ENCODE measurements at places on chromosomes 1 and 21.
A peak's percentile ranks its signal among the peaks of the same experiment; 100 is the strongest.

DNA sequence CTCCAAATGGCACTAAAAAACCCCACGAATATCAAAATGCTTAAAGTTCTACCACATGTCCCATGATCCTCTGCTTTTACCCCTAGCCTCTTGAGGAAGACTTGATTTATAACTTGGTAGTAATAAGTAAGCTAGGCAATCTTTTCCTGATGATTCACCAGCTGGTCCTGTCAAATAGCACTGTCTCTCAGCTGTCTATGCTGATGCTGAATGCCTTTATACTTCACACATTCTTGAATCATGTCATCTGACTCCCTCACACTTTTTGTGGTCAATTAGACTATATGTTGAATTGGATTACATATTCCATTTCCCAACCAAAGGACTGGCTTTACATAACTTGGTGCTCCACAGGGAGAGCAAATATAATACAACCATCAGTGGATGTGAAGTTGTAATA lies 16.6 kb downstream of the C21orf91 start:
- no peak for DNase-seq

GRCh38 chr1:221251580-221251979 lies 372.3 kb downstream of the HLX start:
- no peak for DNase-seq

DNA sequence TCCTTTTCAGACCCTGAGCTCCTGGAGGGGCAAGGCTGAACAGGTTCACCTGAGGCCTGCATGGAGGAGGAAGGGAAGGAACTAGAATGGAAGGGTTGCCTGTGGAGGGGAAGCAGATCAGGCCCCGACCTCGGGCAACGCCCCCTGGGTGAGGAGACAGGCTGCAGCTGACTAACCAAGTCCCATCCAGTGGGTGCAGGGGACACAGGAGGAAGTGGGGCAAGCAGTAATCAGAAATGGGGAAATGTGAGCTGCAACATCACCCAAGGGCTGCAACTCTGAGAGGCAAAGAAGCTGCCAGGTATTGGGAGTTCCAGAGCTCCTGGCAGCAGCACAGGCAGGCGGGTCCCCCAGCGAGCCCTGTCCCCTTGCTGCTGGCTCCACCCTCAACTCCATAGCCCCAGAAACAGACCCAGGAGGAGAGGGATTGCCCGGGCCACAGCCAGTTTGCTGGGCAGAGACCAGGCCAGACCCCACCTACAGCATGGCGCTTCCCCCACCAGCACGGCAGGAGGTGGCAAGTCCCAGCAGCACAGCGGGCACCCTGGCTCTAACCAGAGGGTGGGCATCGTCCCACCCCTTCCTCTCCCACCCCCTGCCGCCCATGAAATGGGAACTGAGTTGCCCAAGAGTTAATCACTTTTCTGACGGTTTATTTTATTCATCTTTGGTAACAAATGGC lies 38.5 kb downstream of the MRPL37 start:
- DNase-seq, result no peak

- no peak for DNase-seq
These were observed 103.4 kb downstream of the ARHGEF10L start for GRCh38 chr1:17642943-17643342.

GRCh38 chr1:209240351-209240750 lies 343.2 kb upstream of the CAMK1G start:
- DNase-seq, result no peak

- no peak for DNase-seq
These were observed 167.4 kb downstream of the LRRC40 start for GRCh38 chr1:70038025-70038424.

DNA sequence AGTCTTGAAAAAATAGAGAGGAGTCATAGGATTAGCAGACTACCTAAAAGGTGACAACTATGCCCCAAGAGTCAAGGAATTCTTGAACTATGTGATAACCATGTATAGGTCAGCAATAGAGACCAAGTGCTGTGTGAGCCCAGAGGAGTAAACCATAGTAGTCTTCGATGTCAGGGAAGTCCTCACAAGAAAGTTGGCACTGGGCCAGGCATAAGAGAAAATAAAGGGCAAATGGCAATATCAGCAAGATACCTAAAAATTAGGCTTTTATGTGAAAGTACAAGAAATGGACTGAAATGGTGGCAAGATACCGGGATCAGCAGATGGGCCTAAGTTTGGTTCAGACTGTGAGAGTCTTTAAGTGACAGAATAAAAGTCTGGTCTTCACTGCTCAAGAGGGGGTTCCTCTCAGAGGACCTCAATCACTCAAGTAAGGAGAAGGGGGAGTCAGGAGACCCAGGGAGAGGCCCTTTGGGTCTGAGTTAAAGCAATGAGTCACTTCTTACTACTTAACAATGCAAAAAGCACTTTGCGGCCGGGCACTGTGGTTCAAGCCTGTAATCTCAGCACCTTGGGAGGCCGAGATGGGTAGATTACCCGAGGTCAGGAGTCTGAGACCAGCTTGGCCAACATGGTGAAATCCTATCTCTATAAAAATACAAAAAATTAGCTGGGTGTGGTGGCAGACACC lies 95.0 kb downstream of the TEX35 start:
- DNase-seq, result no peak

GRCh38 chr1:234214129-234214910 lies 158.9 kb upstream of the COA6 start:
- no peak for DNase-seq

DNA sequence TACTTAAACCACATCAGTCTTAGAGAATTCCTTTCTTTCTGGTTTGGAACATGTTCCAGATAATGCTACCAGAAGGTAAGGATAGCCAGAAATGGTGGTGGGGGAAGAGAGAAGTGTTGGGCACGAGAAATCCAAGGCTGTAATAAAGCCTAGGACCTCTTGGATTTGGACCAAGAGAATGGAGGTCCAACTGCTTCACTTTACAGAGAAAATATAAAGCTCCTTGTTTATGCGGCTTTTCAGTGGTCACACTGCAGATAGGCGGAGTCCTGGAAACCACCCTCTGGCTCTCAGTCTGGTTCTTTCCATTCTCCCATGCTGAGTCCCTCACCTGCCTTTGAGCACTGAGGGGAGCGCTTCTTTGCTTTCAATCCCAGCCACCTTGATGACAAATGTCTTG lies 87.8 kb downstream of the ADCY10 start:
- DNase-seq, result no peak

DNA sequence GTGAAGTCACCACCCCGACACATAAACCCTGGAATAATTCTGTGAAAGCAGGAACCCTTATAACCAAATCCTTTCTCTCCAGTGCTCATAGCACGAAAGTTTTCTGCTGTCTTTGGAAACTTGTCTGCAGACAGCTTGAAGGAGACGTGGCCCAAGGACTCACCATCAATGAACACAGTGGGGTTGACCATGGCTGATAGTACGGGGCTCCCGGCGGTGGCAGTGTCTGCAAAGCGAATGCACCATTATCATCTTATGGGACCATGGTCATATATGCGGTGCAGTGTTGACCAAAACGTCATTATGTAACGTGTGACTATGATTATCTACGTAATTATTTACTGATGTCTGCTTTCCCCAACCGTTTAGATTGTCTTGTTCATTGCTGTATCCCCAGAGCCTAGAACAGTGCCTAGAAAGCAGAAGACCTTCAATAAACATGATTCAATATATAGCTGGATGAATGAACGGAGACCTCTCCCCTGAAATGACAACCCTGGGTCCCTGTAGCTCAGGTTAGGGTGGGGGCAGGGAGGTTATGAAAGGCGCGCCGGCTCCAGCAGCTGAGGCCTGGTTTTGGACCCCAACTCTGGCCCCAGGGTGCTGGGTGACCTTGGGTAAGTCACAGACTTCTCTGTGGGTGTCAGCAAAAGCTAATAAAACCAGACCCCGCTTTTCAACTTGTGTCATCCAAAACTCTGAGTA lies 128.4 kb upstream of the ZBTB40 start:
- DNase-seq, result no peak

GRCh38 chr1:51310871-51311613 lies 19.3 kb downstream of the TTC39A start:
- DNase-seq, result no peak

GRCh38 chr1:230375780-230376179 lies 50.4 kb downstream of the PGBD5 start:
- DNase-seq, result no peak

DNA sequence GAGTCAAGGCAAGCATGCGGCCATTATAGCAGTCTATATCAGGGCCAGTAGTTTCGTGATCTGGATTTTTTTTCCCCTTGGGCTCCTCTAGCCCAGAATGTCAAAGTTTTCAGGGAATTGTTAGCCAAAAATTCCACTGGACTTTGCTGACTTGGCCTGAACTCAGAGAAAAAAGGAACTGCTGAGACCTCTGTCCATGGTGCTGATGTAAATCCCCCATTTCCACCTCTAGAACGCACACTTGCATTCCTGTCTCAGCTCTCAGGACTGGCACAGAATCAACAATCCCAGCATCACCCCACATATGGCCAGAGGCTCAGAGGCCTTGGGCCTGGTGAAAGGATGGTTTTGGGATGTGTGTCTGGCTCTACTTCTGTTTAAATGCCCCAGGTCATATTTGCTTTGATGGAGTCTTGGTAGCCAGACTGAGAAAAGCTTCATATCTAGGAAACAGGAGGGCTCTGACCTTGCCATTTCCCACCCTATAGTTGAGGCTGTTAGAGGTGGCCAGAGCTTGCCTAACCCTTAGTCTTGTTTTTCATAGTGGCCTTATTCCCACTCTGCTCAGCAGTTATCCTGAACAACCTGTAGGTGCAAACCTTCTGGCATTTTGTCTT lies 16.9 kb upstream of the EFCAB14 start:
- DNase-seq, result peak; percentile 71

GRCh38 chr1:14778898-14779865 lies 180.7 kb downstream of the KAZN start:
- DNase-seq, result no peak

GRCh38 chr1:18927654-18928272 lies 25.4 kb upstream of the ALDH4A1 start:
- DNase-seq, result no peak

DNA sequence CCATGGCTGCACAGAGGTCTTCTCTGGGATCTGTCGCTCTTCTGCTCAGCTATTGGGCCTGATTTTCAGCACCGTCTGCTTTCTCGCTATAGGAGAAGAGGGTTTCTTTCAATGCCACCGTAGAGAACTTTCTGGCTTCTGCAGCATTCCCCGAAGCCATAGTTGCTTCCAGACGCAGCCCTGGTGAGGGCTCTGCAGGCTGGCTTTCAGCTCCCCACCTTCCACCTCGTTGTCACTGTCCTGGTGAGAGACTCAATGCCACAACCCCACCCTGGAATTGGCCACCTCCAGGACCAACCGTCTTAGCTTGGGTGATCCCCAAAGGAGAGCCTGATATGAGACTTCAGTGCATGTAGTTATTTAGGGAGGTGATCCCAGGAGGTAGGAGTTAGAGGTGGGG lies 12.0 kb upstream of the PRKCZ start:
- DNase-seq, result no peak

- peak; percentile 98 for DNase-seq
These were observed at the start of gene CENPF for GRCh38 chr1:214602764-214603657. Gene CENPF, plus strand, starts transcription at chr1:214603195. Its CDS starts 10,560 bp downstream, at chr1:214613755.

DNA sequence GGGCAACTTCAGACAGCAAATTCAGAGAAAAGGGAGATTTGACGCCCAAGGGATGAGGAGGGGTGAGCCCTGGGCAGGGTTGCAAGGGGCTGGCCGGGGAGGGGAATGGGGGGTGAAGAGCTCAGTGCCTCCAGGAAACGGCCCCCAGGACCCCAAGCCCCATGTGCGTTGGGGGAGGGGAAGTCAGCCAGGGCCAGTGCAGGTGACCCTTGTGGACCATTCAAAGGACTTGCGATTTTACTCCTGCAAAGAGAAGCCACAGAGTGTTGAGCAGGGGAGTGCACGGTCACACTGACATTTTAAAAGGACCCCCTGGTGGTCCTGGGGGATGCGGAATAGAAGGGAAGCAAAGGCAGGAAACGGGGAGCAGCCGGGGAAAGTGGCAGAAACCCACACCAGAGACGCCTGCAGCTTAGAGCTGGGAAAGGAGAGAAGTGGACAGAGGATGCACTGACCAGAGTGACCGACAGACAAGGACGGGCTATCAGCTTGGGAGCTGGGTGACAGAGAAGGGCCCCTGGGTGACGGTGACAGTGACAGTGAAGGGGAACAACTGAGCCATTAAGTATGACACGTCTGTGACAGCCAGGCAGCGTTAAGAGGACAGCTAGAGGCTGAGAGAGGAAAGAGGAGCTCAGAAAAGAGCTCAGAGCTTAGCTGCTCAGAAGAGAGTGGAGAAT lies 54.0 kb upstream of the TMEM51 start:
- no peak for DNase-seq

- DNase-seq, result no peak
These were observed 11.2 kb downstream of the LRRC42 start for GRCh38 chr1:53957194-53957818.

GRCh38 chr1:41649396-41650027 lies 165.0 kb upstream of the EDN2 start:
- DNase-seq, result no peak

DNA sequence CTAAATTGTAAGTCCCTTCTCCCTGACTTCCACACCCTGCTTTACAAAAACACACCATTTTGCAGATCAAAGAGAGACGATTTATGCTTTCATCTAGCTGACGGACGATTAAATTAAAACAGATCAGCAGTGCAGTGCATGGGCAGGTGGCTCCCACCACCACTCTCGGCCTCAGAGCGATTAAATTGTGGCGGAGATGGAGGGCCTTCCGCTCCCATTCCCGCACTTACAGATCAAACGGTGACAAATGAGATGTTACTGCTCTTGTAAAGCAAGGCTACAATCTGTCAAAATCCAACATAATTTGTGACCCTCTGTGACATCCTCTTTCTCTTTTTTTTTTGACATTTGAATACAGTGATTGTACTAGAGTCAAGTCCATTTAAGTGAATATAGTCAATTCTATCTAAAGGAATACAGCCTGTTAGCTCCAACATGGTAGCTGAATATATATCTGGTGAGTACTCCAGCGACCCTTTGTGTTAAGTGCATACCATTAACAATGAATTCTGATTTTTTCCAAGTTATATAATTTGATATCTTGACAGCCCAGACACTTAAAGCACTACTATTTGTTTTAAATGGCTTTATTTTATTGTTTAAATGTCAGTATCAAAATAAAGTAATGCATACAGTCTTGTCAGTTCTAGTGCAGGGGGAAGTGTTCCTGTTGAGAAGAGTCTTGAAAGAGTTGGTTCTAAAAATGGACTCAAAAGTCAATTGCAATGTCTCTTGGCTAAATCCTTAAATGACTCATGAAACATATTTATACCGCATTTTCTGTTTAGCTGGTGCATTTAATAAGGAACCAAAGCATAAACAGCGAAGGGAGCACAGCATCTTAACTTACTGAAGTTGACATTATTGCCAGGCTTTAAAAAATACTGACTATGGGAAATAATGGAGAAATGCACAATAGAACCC lies 109.0 kb downstream of the ESRRG start:
- DNase-seq, result no peak

GRCh38 chr1:15939181-15940109 lies 36.5 kb downstream of the ZBTB17 start:
- DNase-seq, result no peak

GRCh38 chr1:226903819-226904716 lies 33.7 kb downstream of the PSEN2 start:
- DNase-seq, result no peak

- DNase-seq, result no peak
These were observed 356.6 kb upstream of the LYPLAL1 start for GRCh38 chr1:218817071-218817470.

- no peak for DNase-seq
These were observed 184.7 kb downstream of the TOMM20 start for GRCh38 chr1:234943836-234944402.

- DNase-seq, result no peak
These were observed 2.6 kb upstream of the CD2 start for GRCh38 chr1:116751621-116752020.

- DNase-seq, result peak; percentile 79
These were observed 16.3 kb upstream of the ACKR1 start for GRCh38 chr1:159188375-159188788.

Data from iPS DF 6.9 (cell line).